ENCODE measurements at places on chromosomes 3 and 15.

DNA sequence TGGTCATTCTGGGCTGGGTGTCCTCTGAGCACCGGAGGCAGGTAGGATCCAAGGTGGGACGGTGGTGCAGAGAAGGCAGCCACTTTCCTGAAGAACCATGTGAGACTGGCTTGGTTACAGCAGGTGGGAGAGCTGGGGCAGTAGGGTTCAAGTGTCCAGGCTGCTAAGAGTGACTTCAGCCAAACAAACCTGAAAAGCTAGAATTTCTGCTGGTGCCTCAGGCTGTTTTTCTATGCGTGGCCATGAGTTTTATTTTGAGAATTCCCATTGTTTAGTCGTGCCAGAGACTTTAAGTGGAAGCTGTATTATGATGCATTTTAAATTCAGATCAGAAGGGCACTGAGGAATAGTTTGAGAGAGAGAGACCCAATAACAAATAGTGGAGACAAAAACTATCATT, 20.1 kb downstream of the USP13 start:
- no peak for DNase-seq

DNA sequence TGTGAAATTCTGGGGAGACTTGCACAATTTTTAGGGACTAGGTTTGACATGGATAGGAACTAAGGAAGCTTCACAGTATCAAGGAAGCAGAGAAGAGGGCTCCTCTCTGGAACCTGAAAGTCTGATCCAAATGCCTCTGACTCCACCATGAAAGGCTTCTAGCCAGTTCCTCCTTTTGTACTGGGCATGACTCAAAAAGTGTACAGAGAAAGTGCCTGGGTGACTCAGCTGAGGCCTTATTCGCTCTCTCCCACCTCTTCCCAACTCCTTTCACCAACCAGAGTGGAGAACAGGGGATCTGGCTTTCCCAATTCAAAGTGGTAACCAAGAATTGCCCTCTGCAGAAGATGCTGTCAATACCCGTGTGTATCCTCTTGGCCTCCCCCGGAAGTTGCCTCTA, 342.9 kb upstream of the PROK2 start:
- DNase-seq: no peak

GRCh38 chr3:51429138-51429537, 38.1 kb downstream of the RBM15B start:
- no peak for DNase-seq

DNA sequence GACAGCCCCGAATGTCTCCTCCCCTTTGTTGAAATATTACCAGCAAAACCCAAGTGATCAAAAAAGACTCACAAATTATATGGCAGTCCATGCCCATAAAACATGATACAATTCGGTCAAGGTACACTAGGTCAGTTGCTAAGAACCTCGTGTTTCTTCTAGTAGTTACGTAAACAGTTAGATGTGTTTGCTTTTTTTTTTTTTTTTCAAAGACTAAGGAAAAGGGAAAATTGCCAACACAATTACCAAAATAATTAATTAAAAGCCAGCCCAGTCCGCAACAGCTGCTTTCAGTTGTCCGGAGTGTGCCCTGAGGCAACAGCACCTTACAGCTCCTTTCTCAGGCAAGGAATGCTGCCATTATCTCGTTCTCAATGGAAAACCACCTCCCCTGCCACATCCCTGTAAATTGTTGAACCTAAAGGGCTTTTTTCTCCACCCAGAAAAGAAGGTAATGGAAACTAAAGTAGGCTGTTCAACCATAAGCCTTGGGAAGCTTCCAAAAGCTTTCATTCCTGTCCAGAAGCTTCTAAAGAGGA, 129.2 kb upstream of the TSC22D2 start:
- DNase-seq: no peak

DNA sequence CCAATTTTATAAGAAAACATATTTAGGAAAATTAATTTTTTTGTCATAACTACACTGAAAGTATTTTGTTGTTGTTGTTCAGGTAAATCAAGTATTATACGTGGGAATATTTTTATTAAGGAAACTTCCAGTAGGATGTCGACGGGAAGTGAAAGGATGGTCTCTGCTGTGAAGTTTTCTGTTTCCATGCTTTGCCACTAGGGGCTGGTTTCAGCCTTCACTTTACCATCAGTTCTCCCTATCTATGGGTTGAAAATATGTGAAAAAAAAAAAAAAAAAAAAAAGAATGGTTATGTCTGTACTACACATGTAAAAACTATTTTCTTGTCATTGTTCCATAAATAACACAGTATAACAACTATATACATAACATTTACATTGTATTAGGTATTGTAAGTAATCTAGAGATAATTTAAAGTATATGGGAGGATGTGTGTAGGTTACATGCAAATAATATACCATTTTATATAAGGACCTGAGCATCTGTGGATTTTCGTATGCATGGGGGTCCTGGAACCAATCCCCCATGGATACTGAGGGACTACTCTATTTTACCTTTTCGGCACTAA, 136.7 kb downstream of the SMAD6 start:
- DNase-seq: no peak
